ENCODE measurements at places on chromosomes 1 and 21. TPM values are rescaled to one million over a fixed set of nuclear protein-coding genes. Genes with fewer than 3 reads are reported as not detected.
A peak's percentile ranks its signal among the peaks of the same experiment; 100 is the strongest.

DNA sequence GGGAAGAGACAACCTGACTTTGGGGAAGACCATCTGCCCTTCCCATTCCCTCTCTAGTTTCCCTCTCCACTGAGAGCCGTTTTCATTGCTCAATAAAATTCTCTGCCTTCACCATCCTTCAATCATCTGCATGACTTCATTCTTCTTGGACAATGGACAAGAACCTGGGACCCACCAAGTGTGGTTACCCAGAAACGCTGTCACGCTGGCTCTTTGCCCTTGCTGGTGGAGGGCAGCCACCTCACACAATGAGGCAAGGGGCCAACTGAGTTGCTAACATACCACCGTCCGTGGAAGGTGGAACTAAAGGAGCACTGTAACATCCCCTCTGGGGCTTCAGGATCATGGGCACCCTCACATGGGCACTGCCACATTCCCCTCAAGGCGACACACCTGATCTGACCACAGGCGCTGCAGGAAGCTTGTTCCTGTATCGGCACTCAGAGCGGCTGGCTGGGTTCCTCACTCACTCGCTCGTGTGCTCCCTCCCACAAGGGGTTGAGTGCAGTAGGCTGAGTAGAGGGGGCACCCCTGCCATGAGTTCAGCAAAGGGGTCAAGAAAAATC, 652.4 kb downstream of the PLPP3 start:
- no peak for DNase-seq

- DNase-seq, result no peak
Observed at GRCh38 chr1:90986953-90987352, 34.9 kb downstream of the ZNF644 start.

DNA sequence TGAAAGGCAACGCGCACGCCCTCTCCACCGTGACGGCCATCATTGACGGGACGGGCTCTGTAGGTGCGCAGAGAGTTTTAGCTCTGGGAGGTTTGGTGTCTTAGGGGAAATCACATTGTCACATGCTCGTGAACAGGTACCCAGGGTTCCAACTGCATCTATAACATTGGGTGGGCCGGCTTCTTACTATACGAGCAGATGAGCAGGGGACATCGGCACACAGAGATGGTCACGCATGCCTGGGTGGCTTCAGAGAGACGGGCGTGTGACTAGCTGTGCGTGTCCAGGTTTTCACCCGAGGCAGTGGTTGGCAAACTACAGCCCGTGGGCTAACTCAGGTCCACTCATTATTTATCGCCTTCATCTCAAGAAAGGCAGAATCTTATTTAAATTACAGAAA, 54.7 kb downstream of the SLC37A1 start:
- DNase-seq, result no peak

DNA sequence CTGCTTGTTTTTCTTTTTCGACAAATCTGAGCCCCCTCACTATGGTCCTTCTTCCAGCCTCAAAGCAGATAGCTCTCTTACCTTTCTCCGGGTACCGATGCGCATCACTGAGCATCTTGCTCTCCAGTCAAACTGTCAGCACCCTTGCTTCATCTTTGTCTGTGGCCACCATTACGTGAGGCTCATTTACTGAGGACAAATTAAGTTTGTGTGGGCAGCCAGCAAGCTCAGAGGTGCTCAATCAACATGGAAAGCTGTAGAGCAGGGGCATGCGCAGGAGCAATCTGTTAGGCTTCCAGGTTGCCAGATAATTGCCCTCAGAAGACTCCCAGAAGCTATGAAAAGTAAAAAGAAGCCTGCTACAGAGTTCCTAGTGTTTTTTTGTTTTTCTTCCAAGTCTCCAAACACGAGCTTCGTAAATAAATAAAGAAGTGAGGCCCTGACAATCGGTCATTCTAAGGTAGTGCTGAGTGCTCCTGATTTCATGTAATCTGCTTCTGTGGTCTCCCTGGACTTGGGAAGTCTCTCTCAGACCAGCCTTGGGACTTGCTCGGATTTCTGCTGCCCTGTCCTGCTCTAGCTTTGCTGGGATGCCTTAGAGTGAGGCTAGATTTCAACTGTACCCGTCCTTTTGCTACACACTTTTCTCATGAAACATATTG, 1.8 kb downstream of the C1orf53 start:
- DNase-seq, result no peak

The NFYC gene
- 67.2 TPM for total RNA-seq

GRCh38 chr1:232568331-232568852, 61.5 kb downstream of the SIPA1L2 start:
- no peak for DNase-seq

The CYP4A11 gene
- total RNA-seq, result not detected

DNA sequence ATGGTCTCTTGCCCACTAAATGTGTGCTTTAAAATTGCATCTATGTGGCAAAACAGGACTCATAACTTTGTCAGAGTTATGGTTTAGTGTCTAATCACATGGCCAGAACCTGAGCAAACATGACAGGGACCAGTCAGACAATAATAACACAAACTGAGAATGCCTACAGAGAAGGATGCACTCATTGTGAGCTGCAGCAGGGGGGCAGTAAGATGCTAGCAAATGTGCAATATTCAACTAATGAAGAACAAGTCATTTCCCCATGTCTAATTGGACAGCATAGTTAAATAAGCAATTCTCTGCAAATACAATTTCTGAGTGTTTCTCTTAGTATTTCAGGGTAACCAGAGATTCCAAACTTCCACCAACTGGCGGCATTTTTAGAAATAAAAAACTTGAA, 30.8 kb downstream of the SPAG17 start:
- no peak for DNase-seq

- peak; percentile 49 for DNase-seq
Observed at GRCh38 chr1:19313961-19314882, 2.1 kb downstream of the SLC66A1 start.

The KANK4 gene
- total RNA-seq, result not detected

DNA sequence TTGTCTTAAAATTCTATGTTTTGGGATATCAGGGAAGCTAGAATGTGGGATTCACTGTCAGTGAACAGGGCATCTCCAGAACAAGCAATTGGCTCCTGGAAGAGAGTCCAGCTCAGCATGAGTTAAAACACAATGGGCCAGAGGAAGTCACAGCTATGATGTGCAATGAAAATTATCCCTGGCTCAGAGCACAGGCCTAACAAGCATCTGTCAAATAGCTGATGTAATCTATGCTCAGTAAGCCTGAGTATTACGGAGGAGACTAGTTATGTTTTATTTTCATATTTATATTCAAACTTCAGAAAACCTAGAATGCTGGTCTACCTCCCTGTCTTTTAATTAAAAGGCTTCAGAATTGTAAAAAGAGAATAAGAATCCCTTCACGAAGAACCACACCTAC, 41.6 kb downstream of the PARP1 start:
- DNase-seq, result no peak

The CLDN17 gene
- not detected for total RNA-seq

GRCh38 chr1:85746777-85747176, 38.5 kb upstream of the ZNHIT6 start:
- no peak for DNase-seq

- no peak for DNase-seq
Observed at GRCh38 chr1:28591708-28592320, at the start of gene RAB42. TSS of gene RAB42 (plus strand) at chr1:28592265. CDS start at chr1:28592512, 247 bp downstream.

DNA sequence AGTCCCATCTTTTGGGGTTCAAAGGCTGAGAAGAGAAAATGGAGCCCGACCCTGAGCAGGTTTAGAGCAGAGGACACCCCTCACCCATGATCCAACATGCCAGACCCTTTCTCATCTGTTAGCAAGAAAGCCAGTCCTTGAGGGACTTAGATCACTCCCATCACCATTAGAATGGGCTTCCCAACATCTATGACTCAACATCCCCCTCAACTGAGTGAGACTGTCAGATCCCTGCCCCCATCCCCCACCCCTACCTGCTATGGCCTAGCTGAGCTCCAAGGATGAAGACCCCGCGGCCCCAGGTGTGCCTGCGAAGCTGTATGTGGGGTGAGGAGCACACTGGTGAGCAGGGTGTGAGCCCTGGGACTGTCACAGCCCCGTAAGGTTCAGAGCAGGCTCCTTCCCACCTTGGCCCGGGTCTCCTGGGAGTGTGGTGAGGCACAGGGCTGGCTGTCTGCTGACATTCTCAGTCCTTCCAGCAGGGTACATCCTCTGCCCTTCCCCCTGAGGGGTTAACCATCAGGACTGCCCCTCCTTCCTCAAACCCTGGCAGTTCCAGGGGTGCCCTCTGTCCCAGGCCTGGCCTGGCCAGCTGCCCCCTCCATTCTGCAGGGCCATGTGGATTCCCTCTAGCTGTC, 21.4 kb upstream of the BLACAT1 start:
- DNase-seq, result no peak

The NPHS2 gene
- not detected for total RNA-seq

DNA sequence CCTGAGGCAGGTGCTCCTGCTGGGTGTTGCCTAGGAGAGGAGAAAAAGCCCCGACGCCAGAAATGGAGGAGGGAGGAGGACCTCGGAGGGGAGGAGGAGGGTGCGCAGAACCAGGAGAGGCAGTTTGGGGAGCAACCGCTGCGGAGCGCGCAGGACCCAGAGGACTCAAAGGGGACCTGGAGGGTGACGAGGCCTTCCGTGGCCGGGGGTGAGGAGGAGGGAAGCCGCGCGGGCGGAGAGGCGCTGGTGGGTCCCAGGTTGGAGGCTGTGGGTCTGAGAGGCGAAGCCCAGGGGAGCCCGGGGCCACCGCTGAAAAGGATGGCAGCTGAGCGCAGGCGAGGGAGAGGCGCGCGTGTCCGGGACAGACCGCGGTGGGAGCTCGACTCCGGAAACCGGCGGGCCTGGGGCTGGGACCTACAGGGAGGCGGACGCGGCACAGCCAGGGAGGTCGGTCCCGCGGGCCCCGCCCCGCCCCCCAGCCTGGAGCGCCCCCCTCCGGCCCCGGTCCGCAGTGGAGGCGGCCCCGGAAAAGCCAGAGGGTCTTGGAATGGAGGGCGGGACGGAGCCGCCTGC, 15.1 kb downstream of the RNF223 start:
- no peak for DNase-seq

DNA sequence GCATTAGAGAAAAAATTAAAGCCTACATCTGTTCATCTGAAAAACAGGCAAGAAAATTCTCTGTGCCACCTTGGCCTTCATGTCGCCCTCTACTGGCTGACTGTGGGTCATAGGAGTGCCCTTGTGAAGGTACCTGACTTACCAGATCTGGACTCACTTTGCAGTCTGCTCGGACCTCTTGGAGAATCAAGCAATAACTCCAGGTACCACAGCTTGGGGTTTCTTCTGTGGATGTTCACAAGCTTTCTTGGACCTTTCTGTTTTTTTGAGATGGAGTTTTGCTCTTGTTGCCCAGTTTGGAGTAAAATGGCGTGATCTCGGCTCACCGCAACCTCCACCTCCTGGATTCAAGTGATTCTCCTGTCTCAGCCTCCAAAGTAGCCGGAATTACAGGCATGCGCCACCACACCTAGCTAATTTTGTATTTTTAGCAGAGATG, 2.4 kb upstream of the PRAMEF18 start:
- DNase-seq, result no peak

DNA sequence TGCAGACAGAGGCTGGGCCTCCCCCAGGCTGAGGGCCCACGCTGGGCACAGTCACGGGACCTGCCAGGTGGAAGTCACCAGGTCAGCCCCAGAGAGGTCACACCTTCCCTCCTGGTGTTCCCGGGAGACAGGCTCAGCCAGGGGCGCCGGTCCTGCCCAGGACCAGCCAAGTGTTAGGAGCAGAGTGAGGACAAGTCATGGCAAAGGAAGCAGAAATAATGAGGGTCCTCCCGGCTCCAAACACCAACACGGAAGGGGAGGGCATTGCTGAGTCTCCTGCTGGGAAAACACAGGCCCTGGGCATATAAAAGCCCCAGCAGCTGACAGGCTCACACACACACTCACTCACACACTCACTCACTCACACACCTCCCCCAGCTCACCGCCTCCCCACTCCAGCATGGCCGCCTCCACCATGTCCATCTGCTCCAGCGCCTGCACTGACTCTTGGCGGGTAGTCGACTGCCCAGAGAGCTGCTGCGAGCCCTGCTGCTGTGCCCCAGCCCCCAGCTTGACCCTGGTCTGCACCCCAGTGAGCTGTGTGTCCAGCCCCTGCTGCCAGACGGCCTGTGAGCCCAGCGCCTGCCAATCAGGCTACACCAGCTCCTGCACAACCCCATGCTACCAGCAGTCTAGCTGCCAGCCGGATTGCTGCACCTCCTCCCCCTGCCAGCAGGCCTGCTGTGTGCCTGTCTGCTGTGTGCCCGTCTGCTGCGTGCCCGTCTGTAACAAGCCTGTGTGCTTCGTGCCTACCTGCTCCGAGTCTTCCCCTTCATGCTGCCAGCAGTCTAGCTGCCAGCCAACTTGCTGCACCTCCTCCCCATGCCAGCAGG, at the start of gene KRTAP10-10:
TSS of gene KRTAP10-10 (plus strand) at position 339 of the 833 bp plus-strand sequence. CDS start at position 401, 62 bp downstream.
- no peak for DNase-seq

- DNase-seq, result no peak
Observed at GRCh38 chr1:185156288-185156853, 382 bp downstream of the TRMT1L start.

- DNase-seq, result no peak
Observed at GRCh38 chr1:30034627-30035521, 688.5 kb downstream of the MATN1 start.

DNA sequence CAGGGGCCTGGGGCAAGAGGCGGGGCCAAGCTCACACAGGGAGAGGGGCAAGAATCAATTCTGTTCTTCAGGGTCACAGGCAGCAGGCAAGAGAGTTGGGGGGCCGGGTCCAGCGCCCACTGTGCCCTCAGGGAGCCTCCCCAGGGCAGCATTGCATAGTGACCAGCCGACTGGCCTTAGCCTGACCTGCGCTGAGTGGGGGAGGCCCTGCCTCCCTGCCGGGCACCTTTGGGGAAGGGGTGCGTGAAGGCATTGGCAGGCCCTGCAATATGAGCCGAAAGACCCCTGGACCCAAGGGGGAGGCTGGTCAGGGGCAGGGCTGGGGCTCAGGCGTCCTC, 12.2 kb downstream of the SCNN1D start:
- no peak for DNase-seq

The NKAIN1 gene
- not detected for total RNA-seq

GRCh38 chr1:246219508-246220030, 287.5 kb downstream of the SMYD3 start:
- no peak for DNase-seq

DNA sequence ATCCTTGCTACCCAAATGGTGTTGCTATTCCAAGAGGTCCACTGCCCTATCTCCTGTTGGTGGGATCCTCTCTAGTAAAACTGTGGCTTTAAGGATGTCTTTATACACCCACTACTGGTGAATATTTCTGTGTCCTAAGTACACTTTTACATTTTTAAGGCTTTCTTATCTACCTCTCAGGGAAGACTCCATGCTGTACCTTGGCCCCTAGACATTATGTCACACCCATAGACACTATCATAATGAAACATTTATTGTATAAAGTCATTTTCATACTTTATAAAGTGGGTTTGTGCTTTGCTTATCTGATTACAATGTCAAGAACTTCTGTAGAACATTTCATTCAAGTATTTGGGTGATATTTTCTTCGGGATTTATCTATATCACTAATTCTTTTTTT, 270.3 kb upstream of the SNX7 start:
- no peak for DNase-seq

The CD1E gene
- total RNA-seq, result not detected

DNA sequence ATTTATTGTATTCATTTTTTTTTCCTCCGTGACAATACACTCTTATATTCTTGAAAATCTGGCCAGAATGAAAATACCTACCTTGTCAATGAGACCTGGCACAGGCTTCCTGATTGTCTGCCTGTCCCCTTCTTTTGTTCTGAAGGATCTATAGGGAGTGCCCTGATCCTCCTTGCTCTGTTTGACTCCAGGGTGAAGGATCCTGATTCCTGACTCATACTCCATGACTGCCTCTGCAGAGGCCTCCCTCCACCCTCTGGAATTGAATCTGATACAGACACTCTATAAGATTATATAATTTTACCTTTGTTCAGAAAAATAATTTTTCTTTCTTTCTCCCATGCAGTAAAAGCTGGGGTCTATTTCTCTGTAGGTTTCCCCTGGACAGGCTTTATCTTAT, 116.2 kb downstream of the HMCN1 start:
- no peak for DNase-seq

The SLC44A5 gene
- total RNA-seq, result 4.4 TPM

Data from naive thymus-derived CD8-positive, alpha-beta T cell (primary cell).